ENCODE measurements at places on chromosomes 4 and X. TPM values are rescaled to one million over a fixed set of nuclear protein-coding genes. Genes with fewer than 3 reads are reported as not detected.
A peak's percentile ranks its signal among the peaks of the same experiment; 100 is the strongest.

The SLITRK2 gene
- total RNA-seq = 0.55 TPM

The HDX gene
- 5.7 TPM for total RNA-seq

The UTP3 gene
- 17.5 TPM for total RNA-seq

The SHROOM3 gene
- 71.2 TPM for total RNA-seq

The PYURF gene
- 70.3 TPM for total RNA-seq

The AFM gene
- 1.8 TPM for total RNA-seq

DNA sequence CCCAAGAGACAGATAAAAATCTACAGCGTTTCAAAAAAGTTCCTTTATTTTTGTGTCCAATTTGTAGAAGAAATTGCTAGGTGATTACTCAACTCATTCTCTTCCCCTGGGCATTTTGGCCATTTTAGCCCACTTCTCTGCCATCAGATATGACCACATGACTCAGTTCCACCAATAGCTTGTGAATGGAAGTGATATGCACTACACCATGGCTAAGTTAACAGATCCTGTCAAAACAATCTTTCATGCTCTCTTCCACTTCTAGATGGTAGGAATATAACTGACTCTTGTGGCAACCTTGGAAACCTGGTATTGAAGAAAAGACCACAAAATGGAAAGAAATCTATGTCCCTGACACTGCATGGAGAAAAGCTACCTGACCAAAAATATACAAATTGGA lies 26.2 kb upstream of the FREM3 start:
- DNase-seq = no peak
- H3K4me3 ChIP-seq = no peak overlapping the region
- H3K27ac ChIP-seq = no peak overlapping the region
- H3K4me1 ChIP-seq = no peaks in the 10 kb centered on the region

GRCh38 chr4:65023081-65023480 lies 613.8 kb upstream of the TECRL start:
- no peak overlapping the region for H3K4me3 ChIP-seq
- no peak for DNase-seq
- no peaks in the 10 kb centered on the region for H3K36me3 ChIP-seq
- H3K4me1 ChIP-seq = no peaks in the 10 kb centered on the region

DNA sequence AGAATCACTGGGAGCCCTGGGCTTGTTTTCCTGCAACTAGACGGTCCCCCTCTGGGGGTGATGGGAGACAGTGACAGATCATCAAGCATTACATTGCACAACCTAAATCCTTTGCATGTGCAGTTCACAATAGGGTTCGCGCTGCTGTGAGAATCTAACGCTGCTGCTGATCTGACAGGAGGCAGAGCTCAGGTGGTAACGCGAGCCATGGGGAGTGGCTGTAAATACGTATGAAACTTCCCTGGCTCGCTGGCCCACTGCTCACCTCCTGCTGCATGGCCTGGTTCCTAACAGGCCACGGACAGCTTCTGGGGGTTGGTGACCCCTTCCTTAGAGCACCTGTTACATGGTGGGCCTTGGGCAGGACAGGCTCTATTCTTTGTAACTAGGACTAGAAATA lies 10.4 kb downstream of the PAQR3 start:
- no peaks in the 10 kb centered on the region for H3K36me3 ChIP-seq
- no peak overlapping the region for H3K27ac ChIP-seq
- no peak overlapping the region for H3K4me3 ChIP-seq

- H3K27ac ChIP-seq = peak within 1 kb of the TSS; percentile 98
- peaks cover 9% of the 10 kb centered on the region for H3K4me1 ChIP-seq
- DNase-seq = peak; percentile 93
- no peaks in the 10 kb centered on the region for H3K36me3 ChIP-seq
- H3K4me3 ChIP-seq = peak within 1 kb of the TSS; percentile 49
- H3K27me3 ChIP-seq = no peaks in the 10 kb centered on the region
These were observed at the start of gene XIAP for GRCh38 chrX:123859846-123860838. TSS of gene XIAP (plus strand) at chrX:123860053. CDS start at chrX:123885663, 25,610 bp downstream.

DNA sequence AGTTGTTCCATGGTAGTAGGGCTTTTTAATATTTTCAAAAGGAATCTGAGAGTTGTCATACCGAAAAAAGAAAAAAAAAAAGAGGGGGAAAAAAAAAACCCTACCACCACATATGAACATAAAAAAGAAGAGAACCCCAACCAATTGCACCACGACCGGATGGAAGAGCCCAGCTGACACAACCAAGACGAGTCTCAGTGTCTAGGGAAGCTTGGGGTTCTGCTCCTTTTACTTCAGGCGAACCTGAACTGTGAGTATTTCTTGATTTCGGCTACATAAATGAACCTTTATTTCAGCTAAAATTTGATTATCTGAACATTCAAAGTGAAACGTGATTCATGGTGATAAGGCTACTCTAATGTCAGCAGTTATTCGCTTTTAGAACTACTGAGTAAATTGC lies at the start of gene GPR34:
TSS of gene GPR34 (plus strand) at position 139 of the 400 bp plus-strand sequence. CDS start 6,661 bp downstream, outside the sequence.
- no peak within 1 kb of the TSS for H3K27ac ChIP-seq
- H3K4me1 ChIP-seq = no peaks in the 10 kb centered on the region
- H3K36me3 ChIP-seq = no peaks in the 10 kb centered on the region
- DNase-seq = no peak
- H3K4me3 ChIP-seq = no peak within 1 kb of the TSS

DNA sequence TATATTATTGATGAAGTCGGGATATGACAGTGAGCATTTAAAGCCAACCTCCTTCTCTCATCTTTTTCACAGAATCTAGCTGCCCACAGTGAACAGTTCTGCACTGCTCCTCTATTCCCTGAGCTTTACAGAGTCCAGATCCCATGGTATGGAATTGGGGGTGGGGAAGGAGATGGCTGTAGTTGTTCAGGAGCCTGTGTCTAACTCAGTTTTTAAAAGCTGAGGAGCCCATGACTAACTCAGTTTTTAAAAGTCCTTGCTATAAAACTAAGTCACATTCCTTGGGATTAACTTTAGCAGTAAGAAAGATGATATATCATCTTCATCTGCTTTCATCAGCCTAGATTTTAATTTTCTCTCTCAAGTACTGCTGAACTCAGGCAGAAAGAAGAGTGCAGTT lies 96.4 kb upstream of the STIM2 start:
- no peaks in the 10 kb centered on the region for H3K36me3 ChIP-seq
- DNase-seq = no peak
- H3K4me3 ChIP-seq = no peak overlapping the region
- H3K4me1 ChIP-seq = no peaks in the 10 kb centered on the region
- H3K27ac ChIP-seq = no peak overlapping the region

DNA sequence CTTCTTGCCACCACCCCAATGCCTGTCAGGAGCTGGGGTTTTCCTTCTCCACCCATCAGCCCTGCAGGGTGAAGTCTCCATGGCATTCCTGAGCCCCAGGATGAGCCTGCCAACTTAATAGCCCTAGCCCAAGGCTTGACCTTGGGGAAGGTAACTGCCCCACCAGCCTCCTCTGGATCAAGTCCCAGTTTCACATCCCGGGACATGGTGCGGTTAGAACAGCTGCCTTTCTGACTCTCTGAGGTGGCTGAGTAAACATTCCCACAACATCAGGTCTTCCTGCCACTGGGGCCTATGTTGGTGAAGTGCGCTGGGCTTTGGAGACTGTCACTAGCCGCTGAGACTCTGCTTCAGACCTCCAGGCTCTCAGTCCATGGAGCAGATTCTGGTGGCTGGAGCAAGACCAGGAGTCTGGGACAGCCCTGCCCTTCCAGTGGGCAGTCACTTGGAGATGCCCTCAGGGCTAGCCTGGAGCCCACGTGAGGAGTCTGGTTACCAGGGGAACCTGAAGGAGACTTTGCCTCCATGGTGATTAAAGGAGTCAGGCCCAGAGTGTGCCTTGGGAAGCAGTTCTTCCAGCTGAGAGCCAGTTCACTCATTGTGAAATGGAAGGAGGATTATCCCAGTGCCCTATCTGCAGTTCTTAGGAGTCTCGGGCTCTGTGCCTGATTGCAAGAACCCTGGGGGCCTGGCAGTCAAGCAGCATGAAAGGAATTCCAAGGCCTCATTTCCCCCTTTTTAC lies 56.8 kb downstream of the SMIM20 start:
- H3K4me1 ChIP-seq = peaks cover 18% of the 10 kb centered on the region
- no peak overlapping the region for H3K4me3 ChIP-seq
- H3K36me3 ChIP-seq = no peaks in the 10 kb centered on the region
- H3K27ac ChIP-seq = no peak overlapping the region

DNA sequence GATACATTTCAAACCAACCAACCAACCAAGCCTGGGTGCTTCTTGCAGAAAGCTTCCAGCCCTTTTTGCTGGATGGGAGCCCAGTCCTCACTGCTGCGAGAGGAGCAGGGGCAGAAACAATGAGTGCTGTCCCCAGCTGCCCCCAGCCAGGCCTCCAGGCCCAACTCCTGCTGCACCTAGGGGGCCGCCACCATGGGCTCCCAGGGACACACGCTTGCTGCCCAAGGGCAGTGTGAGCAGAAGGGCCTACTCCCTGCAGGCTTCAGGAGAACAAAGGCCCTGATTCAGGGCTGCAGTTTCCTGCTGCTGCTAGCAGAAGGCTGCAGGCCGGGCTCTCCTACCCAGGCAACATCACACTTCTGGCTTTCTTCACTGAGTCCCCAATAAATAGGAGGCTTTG lies 37.7 kb upstream of the ENPP6 start:
- H3K4me1 ChIP-seq = no peaks in the 10 kb centered on the region
- H3K27ac ChIP-seq = no peak overlapping the region
- peak; percentile 43 for DNase-seq
- no peaks in the 10 kb centered on the region for H3K27me3 ChIP-seq
- no peak overlapping the region for H3K4me3 ChIP-seq

GRCh38 chr4:78222575-78223186 lies 165.6 kb downstream of the FRAS1 start:
- no peaks in the 10 kb centered on the region for H3K27me3 ChIP-seq
- H3K27ac ChIP-seq = no peak overlapping the region
- H3K4me1 ChIP-seq = no peaks in the 10 kb centered on the region

DNA sequence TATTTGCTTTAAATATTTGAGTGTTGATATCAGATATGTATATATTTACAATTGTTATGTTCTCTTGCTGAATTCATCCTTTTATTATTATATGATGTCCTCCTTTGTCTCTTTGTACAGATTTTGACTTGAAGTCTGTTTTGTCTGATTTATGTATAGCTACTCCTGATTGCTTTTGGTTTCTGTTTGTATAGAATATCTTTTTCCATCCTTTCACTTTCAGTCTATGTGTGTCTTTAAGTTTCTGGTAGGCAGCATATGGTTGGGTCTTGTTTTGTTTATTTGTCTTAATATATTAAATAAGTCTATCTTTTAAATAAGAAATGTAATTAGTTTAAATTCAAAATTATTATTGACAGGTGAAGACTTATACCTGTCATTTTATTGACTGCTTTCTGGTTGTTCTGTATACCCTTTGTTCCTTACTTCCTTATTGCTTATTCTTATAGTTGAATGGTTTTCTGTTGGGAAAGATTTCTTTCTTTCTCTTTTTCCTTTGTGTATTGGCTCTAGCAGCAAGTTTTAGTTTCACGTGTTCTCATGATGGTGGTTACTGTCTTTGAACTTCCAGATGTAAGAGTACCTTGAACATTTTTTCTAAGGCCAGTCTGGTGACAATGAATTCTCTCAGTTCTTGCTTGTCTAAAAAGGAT lies 31.1 kb downstream of the RAB28 start:
- H3K27me3 ChIP-seq = no peaks in the 10 kb centered on the region
- no peak for DNase-seq
- H3K4me1 ChIP-seq = no peaks in the 10 kb centered on the region
- H3K4me3 ChIP-seq = no peak overlapping the region

- peak within 1 kb of the TSS; percentile 88 for H3K27ac ChIP-seq
- DNase-seq = peak; percentile 93
- peak within 1 kb of the TSS; percentile 88 for H3K4me3 ChIP-seq
- peaks cover 34% of the 10 kb centered on the region for H3K4me1 ChIP-seq
- H3K27me3 ChIP-seq = no peaks in the 10 kb centered on the region
- peaks cover 31% of the 10 kb centered on the region for H3K36me3 ChIP-seq
These were observed at the start of gene MAN2B2 for GRCh38 chr4:6574747-6575502. TSS of gene MAN2B2 (plus strand) at chr4:6575189. CDS start at chr4:6575211, 22 bp downstream.

DNA sequence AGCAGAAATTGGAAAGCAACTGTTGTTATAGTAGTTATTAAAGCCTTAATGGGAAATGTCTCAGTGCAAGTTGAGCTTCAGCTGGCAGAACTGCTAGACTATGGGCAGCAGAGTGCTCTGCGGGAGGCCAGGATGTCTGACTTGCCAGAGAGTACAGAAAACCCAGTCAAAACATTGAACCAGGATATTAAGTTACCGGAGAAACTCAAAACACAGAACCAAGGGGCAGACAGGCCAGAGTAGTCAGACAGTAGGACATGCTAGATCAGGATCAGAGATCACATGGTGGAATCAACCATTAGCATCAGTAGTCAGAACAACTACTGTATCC lies 72.9 kb upstream of the TNIP3 start:
- no peaks in the 10 kb centered on the region for H3K36me3 ChIP-seq
- no peak for DNase-seq

DNA sequence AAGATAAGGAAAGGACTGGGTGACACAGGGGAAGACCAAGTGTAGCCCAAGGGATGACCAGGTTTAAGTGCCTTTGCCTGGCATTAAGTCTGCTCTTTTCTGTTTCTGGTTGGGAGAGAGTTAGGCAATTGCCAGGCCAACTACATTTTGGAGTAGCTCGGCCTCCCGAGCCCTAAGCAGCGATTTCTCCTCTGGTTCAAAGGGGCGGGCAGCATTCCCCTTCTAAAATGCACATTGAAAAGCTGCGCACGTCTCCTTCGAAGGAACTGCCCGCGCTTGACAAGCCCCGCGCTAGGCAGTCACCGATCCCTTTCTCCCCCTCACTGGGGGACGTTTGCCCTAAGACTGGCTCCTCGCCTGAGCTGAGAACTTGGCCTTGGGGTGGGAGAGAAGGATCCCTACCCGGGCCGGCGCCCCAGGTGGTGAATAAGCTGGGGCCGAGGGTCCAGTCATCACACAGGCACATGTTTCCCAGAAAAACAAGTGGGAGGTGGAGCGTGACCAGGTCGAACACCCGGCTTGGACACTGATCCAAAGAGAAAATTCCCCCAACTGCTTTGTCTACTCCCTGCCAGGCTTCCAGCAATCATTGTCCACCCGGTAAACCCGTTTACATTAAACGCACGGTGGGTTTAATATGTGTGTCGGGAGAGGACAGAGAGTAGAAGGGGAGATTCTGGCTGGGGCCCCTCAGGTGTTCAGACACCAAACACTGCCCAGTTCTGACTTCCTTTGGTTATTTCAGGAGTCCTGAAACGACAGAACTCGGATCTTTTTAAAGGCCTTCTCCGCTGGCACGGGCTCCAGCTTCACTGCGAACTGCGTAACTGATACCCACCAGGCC lies 4.0 kb downstream of the ARX start:
- H3K4me3 ChIP-seq = no peak overlapping the region
- peaks cover 90% of the 10 kb centered on the region for H3K27me3 ChIP-seq
- peaks cover 23% of the 10 kb centered on the region for H3K4me1 ChIP-seq

GRCh38 chrX:121579016-121579760 lies 531.8 kb downstream of the GLUD2 start:
- no peak overlapping the region for H3K27ac ChIP-seq
- H3K36me3 ChIP-seq = no peaks in the 10 kb centered on the region
- no peak overlapping the region for H3K4me3 ChIP-seq

DNA sequence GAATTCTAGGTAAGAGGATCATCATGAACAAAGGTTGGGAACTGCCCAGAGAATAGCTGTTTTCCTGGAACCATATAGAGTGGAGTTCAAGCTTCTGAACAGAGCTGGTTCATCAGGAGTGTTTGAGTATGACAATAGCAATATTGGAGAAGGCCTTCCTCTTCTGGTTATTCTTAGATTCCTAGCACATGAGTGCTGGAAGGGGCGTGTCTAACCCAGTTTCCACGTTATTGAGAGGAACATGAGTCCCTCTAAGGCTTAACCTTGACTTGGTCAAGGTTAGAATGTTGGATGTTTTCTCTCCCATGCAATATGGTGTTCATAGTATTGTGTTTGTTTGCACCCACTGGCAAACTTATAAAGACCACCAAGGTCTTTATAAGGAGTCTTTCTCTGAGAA lies 101.3 kb downstream of the TSPAN7 start:
- H3K4me3 ChIP-seq = no peak overlapping the region
- H3K36me3 ChIP-seq = no peaks in the 10 kb centered on the region
- H3K27me3 ChIP-seq = no peaks in the 10 kb centered on the region
- H3K27ac ChIP-seq = no peak overlapping the region
- no peak for DNase-seq

Data from stomach (tissue), 19 donors.